Inflammatory macrophage treated with lipopolysaccharide for 4 hours (primary cell): ENCODE measurements at places on chromosomes 12 and 14.

- peak; percentile 65 for DNase-seq
Measured at GRCh38 chr12:54439521-54440255, 20.6 kb upstream of the ITGA5 start.

DNA sequence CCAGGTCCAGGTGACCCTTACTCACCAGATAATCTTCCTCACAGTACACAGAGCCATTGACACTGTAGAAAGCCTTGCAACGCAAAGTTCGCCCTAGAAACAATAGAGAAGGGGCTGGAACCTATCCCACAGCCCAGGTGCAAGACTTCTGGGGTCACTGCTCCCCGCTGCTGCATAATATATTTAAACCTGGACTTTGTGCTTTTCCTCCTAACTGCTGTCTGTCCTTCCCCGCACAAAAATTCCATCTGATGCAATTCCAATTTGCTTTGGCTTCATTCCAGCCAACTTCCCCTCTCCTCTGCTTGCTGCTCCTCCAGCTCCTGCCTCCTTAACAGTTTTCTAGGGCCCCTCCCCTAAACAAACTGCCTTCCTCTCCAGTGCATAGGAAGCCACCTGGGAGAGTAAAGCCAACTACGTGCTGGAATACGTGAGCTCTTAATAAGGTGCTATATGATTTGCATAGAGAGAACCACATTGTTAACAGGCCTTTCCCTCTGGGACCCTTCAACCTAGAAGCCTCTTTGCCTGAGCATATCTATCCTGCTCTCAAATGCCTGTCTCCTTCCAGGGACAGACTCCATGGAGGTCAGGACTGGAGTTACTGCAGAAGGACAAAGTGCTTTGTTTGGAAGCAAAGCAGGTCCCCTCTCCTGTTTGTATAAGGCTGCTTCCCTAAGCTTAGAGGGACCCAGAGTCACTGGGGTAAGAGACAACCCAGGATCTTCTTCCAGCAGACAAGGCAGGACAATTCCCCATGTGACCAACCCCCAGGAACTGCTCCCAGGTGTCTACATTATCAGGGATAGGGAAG is 5.5 kb downstream of the AJUBA start:
- DNase-seq, result no peak

DNA sequence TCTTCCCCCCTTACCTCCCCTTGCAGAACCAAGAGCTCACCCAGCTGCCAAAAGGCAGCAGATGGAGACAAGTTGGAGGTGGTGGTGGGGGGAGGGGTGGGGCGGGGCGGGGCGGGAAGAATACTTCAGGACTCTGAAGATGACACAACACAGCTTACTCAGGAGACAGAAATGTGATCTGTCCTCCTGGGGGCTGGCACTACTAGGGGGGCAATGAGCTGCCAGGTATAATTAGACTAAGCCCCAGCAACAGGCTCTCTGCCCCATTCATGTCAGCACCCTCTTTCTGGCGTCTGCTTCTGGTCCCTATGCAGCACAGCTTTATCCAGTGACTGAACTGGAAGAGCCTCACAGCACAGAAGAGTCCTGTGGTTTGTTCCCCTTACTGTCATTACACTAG is 407.0 kb downstream of the MED13L start:
- DNase-seq, result no peak

- no peak for DNase-seq
Measured at GRCh38 chr14:95887351-95887750, 10.7 kb downstream of the TUNAR start.

DNA sequence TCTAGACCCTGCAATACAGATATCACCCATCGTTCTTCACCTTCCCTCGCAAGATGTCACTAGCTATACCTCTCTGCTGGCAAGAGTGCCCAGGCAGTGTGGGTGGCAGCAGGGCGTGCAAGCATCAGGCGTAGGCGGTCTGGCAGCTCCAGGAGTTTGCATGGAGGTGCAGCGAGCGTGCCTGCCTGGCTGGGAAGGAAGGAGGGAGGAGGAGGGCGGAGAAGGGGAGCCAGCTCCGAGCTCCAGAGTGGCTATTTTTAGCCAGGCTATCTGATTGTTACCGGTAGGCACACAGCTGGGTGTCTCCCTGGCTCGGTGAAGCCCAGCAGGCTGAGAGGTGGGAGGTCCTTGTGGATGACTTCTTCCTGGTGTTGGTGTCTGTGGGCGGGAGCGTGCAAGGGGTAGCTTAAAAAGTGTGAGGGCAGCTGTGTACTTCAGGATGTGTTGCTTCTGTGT is 6.2 kb downstream of the FOXJ2 start:
- no peak for DNase-seq
